ENCODE measurements at places on chromosomes 3 and 15. TPM values are rescaled to one million over a fixed set of nuclear protein-coding genes. Genes with fewer than 3 reads are reported as not detected.

- no peak for DNase-seq
Observed at GRCh38 chr3:126939338-126939718, 43.6 kb upstream of the PLXNA1 start.

GRCh38 chr15:63156755-63157117 is 541 bp downstream of the RPS27L start:
- no peak for DNase-seq

DNA sequence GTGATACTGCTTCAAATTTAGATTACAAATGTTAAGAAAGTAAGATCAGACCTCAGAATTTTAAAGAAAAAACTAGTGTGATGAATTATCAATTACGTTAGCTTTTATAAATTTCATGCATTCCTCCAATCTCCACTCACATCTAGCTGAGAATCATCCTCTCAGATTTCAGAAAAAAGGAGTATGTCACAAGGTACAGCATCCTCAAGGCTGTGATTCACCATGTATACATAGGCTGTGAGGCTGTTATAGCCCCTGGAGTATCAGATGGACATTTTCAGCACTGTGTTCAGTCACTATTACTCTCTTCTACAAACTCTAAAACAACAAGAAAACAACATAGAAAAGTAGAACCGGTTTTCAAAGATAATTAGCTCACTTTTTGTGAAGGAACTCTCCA is 214.4 kb downstream of the PCCB start:
- no peak for DNase-seq

DNA sequence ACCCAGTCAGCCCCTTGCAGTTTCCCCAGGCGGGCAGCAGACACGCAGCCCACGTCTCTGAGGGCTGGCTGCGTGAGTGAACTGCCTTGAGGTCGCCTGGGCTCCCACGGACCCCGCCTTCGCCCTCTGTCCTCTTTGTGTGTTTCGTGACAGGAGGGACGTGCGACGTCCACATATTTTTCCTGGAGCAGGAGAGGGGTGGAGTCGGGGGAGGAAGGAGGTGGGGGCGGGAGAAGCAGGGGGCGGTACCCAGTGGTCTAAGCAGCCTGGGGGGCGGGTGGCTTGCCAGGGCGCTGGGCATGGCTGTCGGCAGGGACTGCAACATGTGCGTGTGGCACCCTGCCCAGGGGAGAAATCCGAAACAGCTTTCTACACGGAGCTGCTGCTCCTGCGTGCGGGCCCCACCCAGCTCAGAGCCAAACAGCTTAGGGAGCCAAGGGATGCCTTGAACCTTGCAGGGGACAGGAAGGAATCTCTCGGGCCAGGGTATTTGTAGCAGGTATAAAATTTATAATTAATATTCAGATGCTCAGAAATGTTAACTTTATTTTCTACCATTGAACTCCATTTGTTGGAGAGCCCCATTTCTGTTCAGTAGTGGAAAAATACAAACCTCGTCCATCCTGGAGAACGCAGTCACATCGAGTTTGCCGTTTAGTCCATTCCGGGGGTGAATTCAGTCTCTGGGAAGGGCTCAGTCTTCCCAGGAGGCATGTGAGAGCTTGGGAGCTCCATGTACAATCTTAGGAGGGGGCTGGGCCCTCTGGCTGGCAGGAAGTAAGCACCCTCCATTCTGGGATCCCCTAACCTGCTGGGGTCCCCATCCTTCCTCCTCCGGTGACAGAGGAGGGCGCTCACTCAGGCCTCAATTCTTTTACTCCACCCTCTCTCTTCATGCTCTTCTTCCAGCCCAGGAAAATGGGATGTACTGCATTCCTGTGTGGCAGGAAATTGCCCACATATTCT is 79.1 kb upstream of the MEF2A start:
- DNase-seq: peak; percentile 65

- no peak for DNase-seq
Observed at GRCh38 chr3:107904536-107905066, 186.2 kb downstream of the CD47 start.

- no peak for DNase-seq
Observed at GRCh38 chr3:120661106-120661905, 20.7 kb downstream of the HGD start.

GRCh38 chr3:47374587-47374986 is 6.2 kb upstream of the PTPN23 start:
- no peak for DNase-seq

GRCh38 chr3:134373271-134374104 is 759 bp downstream of the AMOTL2 start:
- DNase-seq: peak; percentile 79

Gene TNFAIP8L3
- total RNA-seq: 33.3 TPM

DNA sequence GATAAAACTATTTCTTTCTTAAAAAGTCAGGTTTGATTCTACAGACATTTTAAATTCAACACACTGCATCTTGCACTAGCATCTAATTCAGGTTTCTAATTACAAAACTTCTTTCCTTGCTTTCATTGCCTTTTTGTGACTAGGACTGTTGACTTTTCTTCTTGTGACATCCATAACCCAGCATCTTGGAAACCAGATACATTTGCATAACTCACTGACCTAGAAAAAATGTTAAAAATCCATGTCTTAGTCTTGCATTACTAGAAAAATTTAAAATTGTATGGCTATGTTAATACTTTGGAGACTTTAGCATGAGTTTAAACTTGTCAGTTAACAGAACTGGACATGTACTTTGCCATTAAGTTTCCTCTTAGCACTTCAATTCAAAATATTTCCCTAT is 72.7 kb downstream of the DTWD1 start:
- DNase-seq: no peak

Gene GPX1
- 319 TPM for total RNA-seq

- DNase-seq: no peak
Observed at GRCh38 chr3:117114517-117115265, 405.1 kb downstream of the TUSC7 start.
